Adrenal gland (tissue), 19 donors: ENCODE measurements at places on chromosomes 5 and 9.

- DNase-seq, result no peak
These were observed 320.3 kb downstream of the ARHGEF28 start for GRCh38 chr5:73946278-73946677.

DNA sequence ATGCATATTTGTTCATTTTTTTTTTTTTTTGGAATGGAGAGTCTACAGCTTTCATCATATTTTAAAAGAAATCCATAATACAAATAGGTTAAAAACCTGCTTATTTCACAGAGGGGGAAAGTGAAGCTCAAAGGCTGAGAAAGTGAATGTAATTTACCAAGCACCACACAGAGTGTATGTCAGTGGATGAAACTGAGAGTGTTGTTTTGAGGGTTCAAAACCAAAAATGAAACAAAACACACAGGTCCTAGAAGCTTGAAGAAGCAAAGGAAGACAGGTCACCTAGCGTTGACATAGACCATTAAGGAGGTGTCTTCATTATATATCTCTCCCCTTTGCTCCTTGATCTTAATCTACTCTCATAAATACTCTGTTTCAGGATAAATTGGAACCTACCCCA, 7.5 kb downstream of the NMUR2 start:
- no peak for DNase-seq

DNA sequence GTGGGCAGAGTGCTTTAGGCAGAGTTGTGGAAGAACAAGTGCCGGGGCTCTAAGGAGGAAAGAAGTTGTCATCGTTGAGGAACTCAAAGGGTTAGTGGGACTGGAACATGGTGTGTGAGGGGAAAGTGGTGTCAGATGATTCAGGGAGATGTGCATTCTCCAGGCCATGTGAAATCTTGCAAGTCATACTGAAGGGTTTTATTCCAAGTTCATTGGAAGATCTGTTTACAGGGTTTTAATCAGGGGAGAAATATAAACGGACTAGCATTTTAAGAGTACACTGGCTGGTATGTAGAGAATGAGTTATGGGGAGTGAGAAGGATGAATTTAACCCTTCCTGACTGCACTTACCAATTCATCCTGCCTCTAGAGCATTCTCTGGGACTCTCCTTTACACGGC, 49.3 kb downstream of the NR2F1 start:
- DNase-seq, result no peak

GRCh38 chr9:124260769-124261603, 3.2 kb downstream of the NEK6 start:
- DNase-seq, result no peak

GRCh38 chr9:25658571-25658970, 19.7 kb downstream of the TUSC1 start:
- no peak for DNase-seq

DNA sequence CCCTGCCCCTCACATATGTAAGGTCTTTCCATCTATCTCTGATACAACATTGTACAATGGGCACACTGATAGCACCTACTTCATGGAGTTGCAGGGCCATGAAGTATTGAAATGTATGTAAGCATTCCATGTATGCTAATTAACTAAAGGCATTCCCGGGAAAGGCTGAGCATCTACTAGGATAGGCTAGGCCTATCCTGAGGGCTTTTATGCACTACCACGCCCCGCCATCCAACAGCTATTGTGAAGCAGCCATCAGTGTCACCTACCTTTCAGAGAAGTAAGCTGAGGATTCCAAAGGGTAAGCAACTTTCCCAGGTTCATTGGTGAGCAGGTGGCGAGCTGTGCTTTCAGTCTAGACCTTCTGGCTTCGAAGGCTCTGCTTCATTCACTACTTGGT, 47.6 kb downstream of the NSG2 start:
- no peak for DNase-seq
